Colonic mucosa (tissue), 4 donors: ENCODE measurements at places on chromosomes 5 and 9.

DNA sequence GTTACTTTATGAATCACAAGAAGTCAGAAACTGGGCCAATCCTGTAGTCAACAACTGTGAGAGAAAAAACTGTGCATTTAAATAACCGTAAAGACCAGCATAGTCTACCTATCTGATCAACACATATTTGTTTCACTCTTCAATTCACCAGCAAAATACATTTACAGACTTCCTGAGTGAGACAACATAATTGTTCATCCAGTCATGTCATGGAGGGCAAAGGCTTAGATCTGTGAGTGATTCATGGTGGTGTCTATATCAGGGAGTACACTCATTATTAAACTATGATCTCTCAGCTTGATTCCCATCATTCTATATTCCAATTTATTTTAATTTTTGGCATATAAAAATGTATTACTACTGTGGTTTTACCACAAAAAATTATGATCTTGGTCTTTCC is 694.6 kb downstream of the DNAH5 start:
- DNase-seq: no peak

- DNase-seq: no peak
These were observed 586.4 kb downstream of the ACTL7B start for GRCh38 chr9:108269371-108269770.

GRCh38 chr5:148659641-148660345 is 5.5 kb upstream of the HTR4 start:
- DNase-seq: no peak

- no peak for DNase-seq
These were observed 16.4 kb upstream of the ARSB start for GRCh38 chr5:79001471-79001870.

GRCh38 chr9:87446527-87446926 is 51.1 kb upstream of the DAPK1 start:
- DNase-seq: no peak

- no peak for DNase-seq
These were observed 16.3 kb downstream of the SH2D3C start for GRCh38 chr9:127762111-127762676.

DNA sequence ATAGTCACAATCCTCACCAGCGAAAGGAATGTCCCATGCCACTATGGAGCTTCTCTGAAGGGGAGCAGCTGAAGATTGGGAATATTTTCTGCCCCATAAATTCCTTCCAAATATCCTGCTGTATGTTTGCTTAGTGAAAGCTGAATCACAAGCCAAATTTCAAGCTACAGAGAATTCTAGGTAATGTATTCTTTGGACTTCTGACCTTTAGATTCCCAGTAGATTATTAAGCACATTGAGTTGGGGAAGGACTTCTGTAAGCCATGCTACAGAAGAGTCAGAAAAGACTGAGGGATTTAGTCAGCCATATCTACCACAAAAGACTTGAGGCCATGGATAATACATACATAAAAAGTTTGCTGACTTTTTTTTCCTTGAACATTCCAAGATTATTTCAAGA is 1342.0 kb upstream of the NUDT12 start:
- DNase-seq: no peak

DNA sequence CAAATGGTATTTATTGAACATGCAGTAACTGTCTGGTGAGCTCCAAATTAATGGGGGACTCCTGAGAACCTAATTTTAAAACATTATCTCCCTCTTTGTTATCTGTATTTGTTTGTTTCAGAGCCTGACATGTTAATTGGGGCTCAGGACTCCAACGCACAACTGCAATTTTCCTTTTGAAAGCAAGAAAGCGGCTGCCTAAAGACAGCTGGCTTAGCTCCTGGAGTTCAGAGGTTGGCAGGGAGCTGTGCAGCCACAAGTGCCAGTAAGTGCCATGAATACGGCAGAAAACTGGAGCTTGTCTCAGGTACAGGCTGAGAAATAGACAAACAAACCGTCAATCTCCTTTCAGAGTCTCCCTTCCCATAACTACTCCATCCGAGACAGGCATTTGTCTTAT is 80.9 kb downstream of the PPP2R2B start:
- no peak for DNase-seq

DNA sequence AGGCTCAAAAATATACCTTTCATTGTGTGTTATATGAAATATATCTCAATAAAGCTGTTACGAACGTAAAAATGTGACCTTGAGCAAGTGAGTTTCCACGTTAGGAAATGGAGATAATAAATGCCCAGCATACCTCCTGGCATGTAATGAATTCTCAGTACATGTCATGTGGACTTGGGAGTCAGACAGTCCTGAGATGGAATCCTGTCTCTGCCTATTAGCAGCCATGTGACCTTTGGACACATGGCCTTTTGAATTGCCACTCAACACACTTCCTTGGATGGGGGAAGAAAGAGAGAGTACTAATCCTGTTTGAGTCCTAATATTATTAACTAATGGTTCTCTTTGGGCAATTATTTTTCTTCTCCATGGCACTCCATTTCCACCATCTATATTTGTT is 25.7 kb downstream of the TRIM32 start:
- no peak for DNase-seq

- no peak for DNase-seq
These were observed 20.1 kb upstream of the SLC25A48 start for GRCh38 chr5:135814316-135814715.

DNA sequence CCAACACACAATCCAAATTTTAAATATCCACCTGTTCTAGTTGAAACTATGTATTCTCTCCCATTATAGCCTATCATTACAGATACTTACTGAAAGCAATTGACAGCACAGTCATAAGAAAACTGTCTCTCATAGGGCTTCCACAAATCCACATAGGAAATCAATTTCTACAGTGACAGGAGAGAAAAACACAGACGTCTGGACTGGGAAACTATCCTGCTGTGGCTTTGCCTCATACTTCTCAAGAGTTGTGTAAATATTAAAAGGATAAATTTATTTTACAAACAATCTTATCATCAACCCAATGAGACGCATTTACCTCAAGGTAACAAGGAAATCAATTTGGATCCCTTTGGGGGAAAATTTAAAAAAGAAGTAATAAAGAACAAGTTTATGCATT is 517.5 kb downstream of the EFNA5 start:
- DNase-seq: no peak
